ENCODE measurements at places on chromosomes 7 and 10. TPM values are rescaled to one million over a fixed set of nuclear protein-coding genes. Genes with fewer than 3 reads are reported as not detected.
A peak's percentile ranks its signal among the peaks of the same experiment; 100 is the strongest.

CRTAC1 gene
- not detected for total RNA-seq

DNA sequence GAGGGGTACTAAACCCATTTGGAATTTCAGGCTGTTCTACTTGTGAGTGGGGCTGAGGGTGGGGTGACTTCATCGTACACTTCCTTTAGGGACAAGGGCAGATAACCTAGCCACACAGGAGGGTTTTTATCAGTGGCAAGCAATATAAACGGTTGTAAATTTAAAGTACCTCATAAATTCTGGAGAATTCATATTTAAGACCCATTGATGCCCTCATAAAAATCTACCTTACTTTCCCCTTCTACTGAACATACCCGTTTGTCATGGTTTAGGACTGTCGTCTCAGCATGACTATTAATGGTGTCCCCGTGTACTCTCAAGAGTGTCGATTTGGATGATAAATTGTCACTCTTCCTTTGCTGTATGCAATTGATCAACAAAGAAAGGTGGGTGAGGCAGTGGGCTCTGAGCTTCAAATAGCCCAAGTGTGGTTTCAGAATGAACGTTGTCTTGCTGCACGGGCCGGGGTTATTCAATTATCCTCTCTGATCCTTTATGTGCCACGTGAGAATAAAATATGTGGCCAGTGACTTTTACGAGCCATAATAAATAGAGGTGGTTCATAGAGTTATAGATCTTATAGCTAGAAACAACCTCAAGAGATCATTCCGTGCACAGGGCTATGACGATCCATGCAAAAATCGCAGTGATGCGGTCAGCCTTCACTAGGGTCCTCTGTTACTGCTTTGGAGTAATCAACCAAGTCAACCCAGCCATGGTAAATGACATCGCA is 82.2 kb downstream of the FAM107B start:
- H3K27me3 ChIP-seq, result no peaks in the 10 kb centered on the region
- H3K27ac ChIP-seq, result no peak overlapping the region
- no peaks in the 10 kb centered on the region for H3K4me1 ChIP-seq
- no peak for DNase-seq
- H3K36me3 ChIP-seq, result no peaks in the 10 kb centered on the region
- no peak overlapping the region for H3K4me3 ChIP-seq

DNA sequence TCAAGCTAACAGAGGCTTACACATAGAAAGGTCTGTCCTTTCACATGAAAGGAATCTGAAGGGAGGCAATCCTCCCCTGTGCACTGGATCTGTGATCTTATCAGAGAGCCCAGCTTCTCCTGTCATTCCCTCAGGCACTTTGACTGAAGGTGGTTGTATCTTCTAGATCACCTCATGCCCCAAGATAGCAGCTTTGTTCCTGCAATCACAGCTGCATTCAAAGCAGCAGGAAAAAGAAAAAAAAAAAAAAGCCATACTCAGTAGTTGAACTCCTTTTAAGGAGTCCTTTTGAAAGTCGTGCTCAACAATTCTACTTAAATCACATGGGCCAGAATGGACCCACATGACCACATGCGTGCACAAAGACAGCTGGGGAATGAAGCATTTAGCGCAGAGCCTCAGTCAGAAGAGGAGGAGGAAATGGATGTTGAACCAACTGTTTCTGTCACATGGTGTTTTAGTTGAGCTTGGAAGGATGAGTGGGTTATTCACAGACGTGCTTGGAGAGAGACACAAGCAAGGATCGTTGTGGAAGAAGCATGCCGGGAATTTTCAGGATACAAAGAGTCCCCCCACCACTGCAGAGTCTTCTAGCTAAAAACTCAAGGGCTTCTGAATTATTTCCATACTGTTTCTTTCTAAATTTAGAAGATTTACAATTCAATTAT is 13.0 kb upstream of the PFKP start:
- H3K36me3 ChIP-seq, result no peaks in the 10 kb centered on the region
- no peak overlapping the region for H3K4me3 ChIP-seq

- no peaks in the 10 kb centered on the region for H3K27me3 ChIP-seq
- H3K4me3 ChIP-seq, result peak overlapping the region; percentile 8
- H3K4me1 ChIP-seq, result peaks cover 75% of the 10 kb centered on the region
- no peaks in the 10 kb centered on the region for H3K36me3 ChIP-seq
- H3K27ac ChIP-seq, result peak overlapping the region; percentile 13
These were observed 2.5 kb downstream of the VOPP1 start for GRCh38 chr7:55569797-55570196.

FAM24B gene
- total RNA-seq, result 11.7 TPM

GRCh38 chr10:3090914-3091787 is 23.8 kb downstream of the PFKP start:
- H3K27me3 ChIP-seq, result no peaks in the 10 kb centered on the region
- peaks cover 4% of the 10 kb centered on the region for H3K36me3 ChIP-seq
- no peak overlapping the region for H3K27ac ChIP-seq

GRCh38 chr7:102061981-102062390 is 224.7 kb upstream of the SH2B2 start:
- no peak overlapping the region for H3K27ac ChIP-seq
- no peak for DNase-seq
- H3K4me1 ChIP-seq, result no peaks in the 10 kb centered on the region
- H3K4me3 ChIP-seq, result no peak overlapping the region
- no peaks in the 10 kb centered on the region for H3K36me3 ChIP-seq
- H3K27me3 ChIP-seq, result no peaks in the 10 kb centered on the region

SNX13 gene
- total RNA-seq, result 26.3 TPM

DNA sequence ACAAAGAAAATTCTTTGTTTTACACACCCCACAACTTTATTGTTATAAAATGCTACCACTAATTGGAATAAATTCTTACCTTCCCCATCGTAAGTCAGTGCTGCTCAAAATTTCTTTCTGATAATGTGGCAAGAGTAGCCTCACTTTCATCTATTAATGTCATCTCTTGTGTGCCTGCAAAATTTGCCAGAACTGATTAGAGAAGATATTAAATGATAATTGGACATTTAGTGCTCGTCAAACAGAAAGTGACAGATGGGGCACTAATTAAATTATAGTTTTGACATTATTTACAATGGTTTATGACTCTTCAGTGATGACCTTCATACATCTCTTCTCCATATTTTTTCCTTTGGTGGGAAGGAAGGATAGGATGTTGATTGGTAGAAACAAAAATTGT is 690.9 kb downstream of the NXPH1 start:
- H3K27ac ChIP-seq, result no peak overlapping the region
- no peaks in the 10 kb centered on the region for H3K27me3 ChIP-seq
- H3K36me3 ChIP-seq, result no peaks in the 10 kb centered on the region
- no peaks in the 10 kb centered on the region for H3K4me1 ChIP-seq

DNA sequence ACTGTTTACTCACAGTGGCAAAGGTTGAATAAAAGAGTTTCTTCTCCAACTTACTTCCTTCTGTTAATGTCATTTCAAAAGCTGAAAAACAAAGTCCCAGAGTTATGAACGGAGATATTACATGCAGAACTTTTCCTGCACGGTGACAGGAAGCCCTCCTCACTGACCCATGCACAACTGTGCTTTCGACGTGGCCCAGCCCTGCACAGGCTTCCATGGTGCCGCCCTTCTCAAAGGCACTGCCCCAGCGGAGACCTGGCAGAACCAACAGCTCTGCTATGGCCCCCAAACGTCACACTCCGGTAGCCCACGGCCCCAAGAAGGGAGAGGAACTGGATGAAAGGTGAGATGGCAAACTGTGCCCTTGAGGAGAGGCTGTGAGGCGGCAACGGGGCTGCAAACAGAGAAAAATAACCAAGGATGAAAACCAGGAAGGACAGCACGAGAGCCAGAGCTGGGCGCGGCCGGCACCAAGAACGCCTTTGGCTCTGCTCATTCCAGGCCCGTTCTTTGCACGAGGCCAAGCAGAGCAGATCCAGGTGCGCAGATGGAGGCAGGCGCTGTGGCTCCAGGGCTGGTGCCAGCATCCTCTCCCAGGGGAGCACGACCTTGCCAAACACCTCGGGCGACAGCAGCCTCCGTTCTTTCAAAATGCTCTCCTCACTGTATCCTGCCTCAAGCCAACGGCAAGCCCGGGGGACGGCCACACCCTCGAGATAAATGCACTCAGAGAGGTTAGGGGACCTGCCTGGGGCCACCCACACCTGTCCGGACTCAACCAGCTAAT is 7.0 kb upstream of the FUOM start:
- H3K27me3 ChIP-seq, result no peaks in the 10 kb centered on the region
- no peaks in the 10 kb centered on the region for H3K4me1 ChIP-seq
- no peak for DNase-seq
- no peak overlapping the region for H3K27ac ChIP-seq
- no peak overlapping the region for H3K4me3 ChIP-seq

- no peak for DNase-seq
- H3K4me3 ChIP-seq, result no peak overlapping the region
- no peaks in the 10 kb centered on the region for H3K36me3 ChIP-seq
- H3K27me3 ChIP-seq, result peaks cover 52% of the 10 kb centered on the region
These were observed 1.9 kb downstream of the FGF8 start for GRCh38 chr10:101773923-101774588.

GNGT1 gene
- not detected for total RNA-seq

DNA sequence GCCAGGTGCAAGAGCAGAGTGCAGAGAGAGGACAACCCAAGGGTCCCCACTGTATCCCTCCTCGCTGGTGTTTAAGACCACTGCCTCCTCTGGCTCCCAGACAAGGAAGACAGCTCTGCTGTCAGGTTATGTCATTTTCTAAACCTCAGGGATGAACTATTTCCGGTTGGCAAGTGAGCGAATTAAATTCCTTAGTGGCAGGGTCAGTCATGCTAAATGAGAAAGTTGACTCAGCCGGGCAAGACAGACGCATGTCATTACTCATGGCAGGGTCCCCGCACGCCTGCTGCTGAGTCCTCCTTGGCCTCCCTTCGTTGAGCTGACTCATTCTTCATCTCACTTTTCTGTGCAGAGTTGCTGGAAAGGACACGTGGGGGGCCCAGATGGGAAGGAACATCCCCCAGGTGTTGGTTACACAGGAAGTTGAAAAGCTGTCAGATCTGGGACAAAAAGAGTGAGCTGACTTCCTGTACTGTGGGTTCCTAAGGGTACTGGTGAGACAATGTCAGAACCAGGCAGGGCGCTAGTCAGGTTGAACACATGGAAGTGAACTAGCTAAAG is 47.1 kb upstream of the UCN3 start:
- H3K4me3 ChIP-seq, result no peak overlapping the region
- H3K27me3 ChIP-seq, result no peaks in the 10 kb centered on the region
- DNase-seq, result peak; percentile 38
- H3K36me3 ChIP-seq, result no peaks in the 10 kb centered on the region

- DNase-seq, result no peak
- no peak overlapping the region for H3K27ac ChIP-seq
- no peaks in the 10 kb centered on the region for H3K4me1 ChIP-seq
- no peaks in the 10 kb centered on the region for H3K36me3 ChIP-seq
These were observed 655.6 kb downstream of the SORCS1 start for GRCh38 chr10:106508950-106509349.

GRCh38 chr10:124604214-124605000 is 139.8 kb downstream of the FAM53B start:
- H3K36me3 ChIP-seq, result no peaks in the 10 kb centered on the region
- H3K27ac ChIP-seq, result no peak overlapping the region
- H3K4me1 ChIP-seq, result no peaks in the 10 kb centered on the region
- no peaks in the 10 kb centered on the region for H3K27me3 ChIP-seq
- peak; percentile 37 for DNase-seq
- H3K4me3 ChIP-seq, result no peak overlapping the region

- H3K4me3 ChIP-seq, result no peak overlapping the region
- no peaks in the 10 kb centered on the region for H3K36me3 ChIP-seq
- H3K27ac ChIP-seq, result no peak overlapping the region
- H3K27me3 ChIP-seq, result no peaks in the 10 kb centered on the region
- DNase-seq, result no peak
- H3K4me1 ChIP-seq, result no peaks in the 10 kb centered on the region
These were observed 59.2 kb upstream of the ADCY1 start for GRCh38 chr7:45514944-45515343.

- no peaks in the 10 kb centered on the region for H3K27me3 ChIP-seq
- no peaks in the 10 kb centered on the region for H3K4me1 ChIP-seq
- no peak for DNase-seq
- no peak overlapping the region for H3K4me3 ChIP-seq
- no peaks in the 10 kb centered on the region for H3K36me3 ChIP-seq
These were observed 544.3 kb downstream of the TCERG1L start for GRCh38 chr10:130767116-130767730.

DNA sequence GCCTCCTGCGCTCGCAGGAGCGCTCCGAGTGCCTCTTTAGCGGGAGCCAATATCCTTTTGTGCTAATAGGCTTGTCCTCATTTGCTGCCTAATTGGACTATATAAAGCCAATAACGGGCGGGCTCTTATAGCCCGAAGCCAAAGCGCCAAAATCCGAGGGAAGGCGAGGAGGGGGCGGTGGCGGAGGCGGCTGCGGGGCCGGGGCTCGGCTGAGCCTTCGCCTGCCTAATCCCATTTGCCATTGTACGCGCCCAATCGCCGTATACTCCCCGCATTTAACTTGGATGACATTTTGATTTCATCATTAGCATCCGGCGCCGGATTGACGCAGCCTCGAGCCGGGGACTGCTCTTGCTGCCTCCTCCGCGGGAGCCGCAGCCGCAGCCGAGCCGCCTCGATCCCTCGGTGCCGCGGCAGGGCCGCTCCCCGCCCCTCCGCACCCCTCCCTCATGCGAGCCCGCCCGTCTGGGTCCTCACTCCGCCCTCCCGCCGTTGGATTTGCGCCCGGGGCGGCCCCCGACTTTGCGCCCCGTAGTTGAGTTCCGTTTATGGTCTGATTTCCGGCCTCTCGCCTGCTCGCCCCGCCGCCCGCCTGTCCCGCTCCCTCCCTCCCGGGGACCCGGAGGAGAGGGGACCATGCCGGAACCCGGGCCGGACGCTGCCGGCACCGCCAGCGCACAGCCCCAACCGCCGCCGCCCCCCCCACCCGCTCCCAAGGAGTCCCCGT is at the start of gene HMX3:
Gene HMX3 (plus strand): TSS at position 556 of the 727 bp plus-strand sequence. CDS start 81 bp downstream, at position 637.
- H3K27ac ChIP-seq, result peak within 1 kb of the TSS; percentile 72
- DNase-seq, result peak; percentile 71
- H3K36me3 ChIP-seq, result no peaks in the 10 kb centered on the region
- peaks cover 53% of the 10 kb centered on the region for H3K4me1 ChIP-seq

DNA sequence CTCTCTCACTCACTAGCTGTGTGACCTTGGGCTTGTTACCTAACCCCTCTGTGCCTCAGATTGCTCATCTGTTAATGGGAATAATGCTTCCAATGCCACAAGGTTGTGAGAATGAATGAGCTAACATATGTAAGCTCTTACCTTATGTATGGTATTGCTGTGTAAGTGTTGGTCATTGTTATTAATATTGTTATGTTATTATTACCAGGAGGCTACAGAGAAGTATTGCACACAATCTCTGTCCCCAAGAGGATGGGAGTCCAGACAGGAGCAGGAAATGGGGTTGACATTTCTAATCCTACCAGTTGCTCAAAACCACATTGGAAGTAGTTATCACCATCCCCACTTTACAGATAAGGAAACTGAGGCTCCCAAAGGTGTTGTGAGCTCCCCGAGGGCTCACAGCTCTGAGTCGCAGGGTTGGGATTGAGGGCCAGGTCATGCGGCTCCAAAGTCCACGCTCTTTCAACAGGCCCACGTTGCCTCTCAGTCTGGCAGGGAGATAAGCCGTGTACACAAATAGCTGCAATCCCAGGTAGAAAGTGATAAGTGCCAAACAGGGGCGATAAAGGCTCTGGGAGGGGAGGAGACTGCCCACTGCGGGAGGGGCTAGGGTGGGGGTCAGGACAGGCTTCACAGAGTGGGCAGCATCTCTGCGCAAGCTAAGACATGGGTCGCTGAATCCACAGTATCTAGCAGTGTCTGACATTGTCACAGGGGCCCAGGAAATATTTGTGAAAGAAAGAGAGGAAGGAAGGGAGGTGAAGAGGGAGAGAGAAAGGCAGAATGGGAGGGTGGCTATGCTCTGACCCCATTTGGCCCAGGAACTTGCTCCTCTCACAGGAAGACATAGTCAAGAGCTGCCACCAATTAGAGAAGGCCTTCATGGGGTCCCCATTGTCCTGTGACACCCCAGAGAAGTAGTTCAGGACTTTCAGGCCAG is 9.6 kb upstream of the ZMIZ1 start:
- no peak overlapping the region for H3K27ac ChIP-seq
- H3K27me3 ChIP-seq, result no peaks in the 10 kb centered on the region
- peaks cover 9% of the 10 kb centered on the region for H3K4me1 ChIP-seq
- peak; percentile 8 for DNase-seq

All from CD8-positive, alpha-beta memory T cell (primary cell).